ENCODE measurements at places on chromosomes 7 and 10. TPM values are rescaled to one million over a fixed set of nuclear protein-coding genes. Genes with fewer than 3 reads are reported as not detected.

The GIMAP6 gene
- total RNA-seq, result 53.7 TPM

DNA sequence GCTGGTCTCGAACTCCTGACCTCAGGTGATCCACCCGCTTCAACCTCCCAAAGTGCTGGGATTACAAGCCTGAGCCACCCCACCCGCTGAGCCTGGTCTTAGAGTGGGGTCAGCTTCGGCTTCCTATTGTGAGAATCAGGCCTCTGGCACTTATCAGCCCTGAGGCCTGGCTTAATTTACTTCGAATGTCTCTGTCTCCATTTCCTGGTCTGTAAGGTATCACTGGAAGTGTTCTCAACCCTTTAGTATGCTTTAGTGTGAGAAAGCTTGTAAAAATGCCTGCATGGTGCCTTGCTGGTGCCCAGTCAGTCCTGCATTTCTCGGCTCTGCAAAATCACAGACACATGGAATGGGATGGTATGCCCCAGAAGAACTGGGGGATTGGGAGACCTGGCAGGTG is 671.4 kb upstream of the GALNT17 start:
- no peaks in the 10 kb centered on the region for H3K27me3 ChIP-seq
- H3K4me1 ChIP-seq, result peaks cover 23% of the 10 kb centered on the region
- no peaks in the 10 kb centered on the region for H3K36me3 ChIP-seq
- DNase-seq, result no peak
- H3K4me3 ChIP-seq, result no peak overlapping the region

GRCh38 chr7:71995111-71995510 is 417.0 kb downstream of the CALN1 start:
- H3K27ac ChIP-seq, result no peak overlapping the region
- DNase-seq, result no peak
- H3K4me3 ChIP-seq, result no peak overlapping the region

DNA sequence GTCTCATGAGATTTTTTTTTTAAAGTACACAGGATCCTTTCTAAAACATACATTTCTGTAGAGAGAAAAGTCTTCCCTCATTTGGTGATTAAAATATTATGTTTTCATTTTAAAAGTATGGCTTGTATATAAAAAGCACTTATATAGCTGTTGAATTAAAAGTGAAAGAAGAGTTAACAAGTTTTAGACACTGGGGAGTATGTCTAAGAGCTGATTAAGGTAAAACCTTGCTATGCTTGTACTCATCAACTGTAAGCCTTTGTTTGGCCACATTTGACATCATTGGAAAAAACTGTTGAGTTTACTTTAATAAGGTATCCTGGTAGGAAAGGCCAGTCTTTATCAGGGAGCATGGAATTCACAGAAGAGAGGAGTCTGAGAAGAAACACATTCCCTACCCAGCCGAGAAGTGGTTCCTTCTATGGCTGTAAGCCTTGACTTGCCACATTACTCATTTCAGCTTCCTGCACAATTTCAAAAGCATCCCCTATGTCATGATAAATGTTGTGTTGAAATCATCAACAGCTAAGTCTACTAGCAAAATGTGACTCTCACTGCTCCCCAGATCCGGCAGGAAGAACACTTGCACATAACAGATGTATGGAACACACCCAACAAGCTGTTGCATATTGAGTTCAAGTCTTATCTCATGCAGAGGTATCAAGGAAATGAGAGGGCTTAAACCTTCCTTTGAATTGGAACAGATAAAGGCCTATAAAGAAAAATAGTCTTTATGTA is 171.8 kb upstream of the CDK1 start:
- no peak overlapping the region for H3K27ac ChIP-seq
- H3K27me3 ChIP-seq, result no peaks in the 10 kb centered on the region
- DNase-seq, result no peak
- no peaks in the 10 kb centered on the region for H3K4me1 ChIP-seq
- no peaks in the 10 kb centered on the region for H3K36me3 ChIP-seq

DNA sequence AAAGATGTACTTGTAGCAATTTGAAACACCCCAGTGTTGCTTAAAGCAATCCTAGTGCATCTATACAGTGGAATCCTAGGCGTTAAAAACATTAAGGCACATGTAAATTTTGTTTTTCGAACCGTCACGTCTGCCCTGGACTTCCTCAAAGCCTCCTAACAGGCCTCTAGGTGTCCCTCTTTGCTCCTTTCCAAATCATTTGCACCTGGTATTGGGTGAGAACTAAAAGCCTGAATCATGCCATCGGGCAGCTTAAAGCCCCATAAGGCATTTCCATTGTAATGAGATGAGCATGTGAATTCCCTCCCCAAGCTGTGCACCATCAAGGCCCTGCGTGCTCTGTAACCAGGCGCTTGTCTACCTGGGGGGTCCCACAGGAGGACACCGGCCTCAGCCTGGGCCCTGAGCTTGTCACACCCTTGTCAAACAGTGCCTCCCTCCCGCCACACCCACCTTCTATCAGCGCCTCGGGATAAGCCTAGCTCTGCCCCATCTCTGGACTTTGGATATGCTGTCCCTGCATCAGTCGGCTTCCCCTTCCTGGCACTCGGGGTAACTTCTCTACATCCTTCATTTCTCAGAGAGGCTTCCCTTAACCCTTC is 89.2 kb downstream of the WDR11 start:
- no peaks in the 10 kb centered on the region for H3K4me1 ChIP-seq
- no peak overlapping the region for H3K27ac ChIP-seq
- DNase-seq, result no peak
- H3K4me3 ChIP-seq, result no peak overlapping the region

- H3K27ac ChIP-seq, result no peak overlapping the region
- H3K27me3 ChIP-seq, result no peaks in the 10 kb centered on the region
- no peak for DNase-seq
- H3K4me3 ChIP-seq, result no peak overlapping the region
- no peaks in the 10 kb centered on the region for H3K36me3 ChIP-seq
- no peaks in the 10 kb centered on the region for H3K4me1 ChIP-seq
Observed at GRCh38 chr7:131508754-131509486, 47.5 kb downstream of the PODXL start.
